GM10248 (cell line): ENCODE measurements at places on chromosomes 11 and 22.

- no peak for DNase-seq
Measured at GRCh38 chr11:102119997-102120396, 9.8 kb downstream of the YAP1 start.

GRCh38 chr11:94629741-94630140 lies 62.6 kb downstream of the PIWIL4 start:
- DNase-seq: no peak

DNA sequence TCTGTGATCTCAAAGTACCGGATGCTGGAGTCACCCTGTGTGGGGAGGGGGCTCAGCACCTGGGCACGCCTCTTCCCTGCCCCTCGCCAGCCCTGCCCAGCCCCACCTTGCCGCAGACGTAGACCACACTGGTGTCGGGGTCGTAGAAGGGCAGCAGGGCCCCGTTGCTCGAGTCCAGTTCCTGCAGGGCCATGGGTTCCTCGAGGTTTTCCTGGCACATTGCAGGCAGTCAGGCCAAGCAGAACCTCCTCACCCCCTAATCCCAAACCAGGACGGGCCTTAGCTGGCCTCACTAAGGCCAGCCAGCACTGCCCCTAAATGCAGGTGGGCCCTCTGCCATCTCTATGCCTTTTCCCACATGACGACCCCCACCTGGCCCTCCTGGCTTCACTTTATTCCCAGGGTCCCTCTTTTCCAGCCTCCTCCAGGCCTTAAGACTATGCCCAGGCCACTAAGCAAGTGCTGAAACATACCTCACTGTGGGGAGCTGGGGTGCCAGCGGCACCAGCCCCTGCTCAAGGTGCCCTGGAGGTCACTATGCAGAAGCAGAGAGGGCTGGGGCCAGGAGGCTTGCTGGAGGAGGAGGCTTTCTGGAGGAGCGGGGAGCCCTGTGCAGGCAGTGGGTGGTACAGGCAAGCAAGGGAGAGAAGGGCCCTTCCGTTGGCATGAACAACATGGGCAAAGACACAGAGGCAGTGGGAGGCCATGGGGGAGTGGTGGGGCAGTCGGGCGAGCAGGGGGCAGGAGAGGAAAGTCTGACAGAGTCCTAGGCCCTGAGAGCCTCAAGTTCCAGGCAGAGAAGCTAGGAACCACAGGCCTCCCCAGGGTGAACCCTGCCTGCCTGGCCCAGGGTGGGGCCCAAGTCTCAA lies 2.8 kb downstream of the CORO1B start:
- no peak for DNase-seq

GRCh38 chr11:128506999-128507611 lies 80.3 kb downstream of the ETS1 start:
- DNase-seq: no peak

GRCh38 chr11:96197103-96197502 lies 145.9 kb downstream of the MAML2 start:
- DNase-seq: no peak

DNA sequence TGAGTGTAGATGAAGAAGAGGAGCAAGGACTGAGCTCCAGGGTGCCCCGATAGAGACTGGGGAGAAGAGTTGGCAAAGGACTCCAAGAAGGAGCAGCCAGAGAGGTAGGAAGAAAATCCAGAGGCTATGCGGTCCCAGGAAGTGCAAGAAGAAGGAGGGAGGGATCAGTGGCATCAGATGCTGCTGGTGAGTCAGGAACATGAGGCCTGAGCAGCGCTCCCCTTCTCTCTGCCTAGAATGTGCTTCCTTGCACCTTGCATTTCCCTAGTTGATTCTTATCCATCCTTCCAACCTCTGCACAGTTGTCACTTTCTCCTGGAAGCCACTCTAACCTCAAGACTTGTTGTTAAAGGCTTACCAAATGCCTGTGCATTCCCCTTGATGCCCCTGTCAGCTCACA lies 21.3 kb downstream of the KCNC1 start:
- no peak for DNase-seq

DNA sequence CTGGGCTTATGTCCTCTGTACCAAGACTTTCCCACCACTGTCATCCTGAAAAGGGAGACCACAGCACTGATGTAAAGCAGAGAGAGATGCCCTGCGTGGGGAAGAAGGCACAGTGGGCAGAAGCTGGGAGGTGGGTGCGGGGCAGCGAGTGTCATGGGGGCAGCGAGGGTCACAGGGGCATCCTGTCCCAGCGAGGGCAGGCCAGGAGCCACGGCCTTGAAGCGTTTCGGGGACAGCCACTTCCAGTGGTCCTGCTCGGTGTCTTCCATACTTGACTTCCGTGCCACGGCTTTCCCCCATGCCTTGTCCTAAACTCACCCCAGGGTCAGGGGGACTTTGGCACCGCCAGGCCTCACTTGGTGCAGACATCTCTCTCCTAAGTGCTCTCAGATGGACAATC lies 1121.3 kb downstream of the TBC1D22A start:
- no peak for DNase-seq

DNA sequence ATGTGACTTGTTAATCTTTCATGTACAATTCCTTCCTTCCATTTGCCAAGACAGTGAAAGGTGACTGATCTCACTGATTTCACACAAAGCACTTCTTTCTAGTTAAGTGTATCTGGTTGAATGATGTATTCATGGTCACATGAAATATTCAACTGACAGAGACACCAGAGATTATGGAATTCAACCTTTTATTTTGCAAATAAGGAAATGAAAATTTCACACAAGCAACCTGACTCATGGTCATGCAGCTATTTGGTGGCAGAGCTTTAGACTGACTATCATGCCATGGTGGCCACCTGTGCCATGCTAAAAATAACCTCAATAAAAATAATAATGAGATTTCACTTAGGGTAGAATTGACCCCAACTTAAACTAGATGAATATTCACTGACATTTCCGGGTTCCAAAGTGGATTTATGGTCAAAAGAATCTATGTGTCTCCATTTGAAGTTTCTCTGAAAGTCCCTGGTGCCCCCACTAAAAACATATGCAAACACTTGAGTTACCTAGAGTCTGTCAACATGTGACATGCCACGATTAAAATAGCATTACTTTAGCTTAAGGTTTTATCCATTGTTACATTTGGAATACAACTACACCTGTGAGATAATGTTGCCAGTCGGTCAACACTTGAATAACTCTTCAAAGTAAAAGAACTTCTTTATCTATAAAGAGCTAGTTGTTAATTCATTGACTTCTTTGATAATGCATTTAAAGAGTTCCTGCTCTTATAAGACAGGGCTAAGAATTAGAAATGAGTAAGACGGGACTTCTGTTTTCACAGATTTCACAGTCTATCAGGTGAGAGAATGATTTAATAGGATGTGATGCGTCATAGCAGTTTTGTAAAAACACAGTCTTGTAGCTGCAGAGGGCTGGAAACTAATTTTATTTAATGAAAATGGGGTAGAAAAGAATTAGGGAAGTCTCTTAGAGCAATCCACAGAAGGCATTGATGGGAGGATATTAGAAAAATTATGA lies 94.6 kb upstream of the OR9G4 start:
- no peak for DNase-seq

DNA sequence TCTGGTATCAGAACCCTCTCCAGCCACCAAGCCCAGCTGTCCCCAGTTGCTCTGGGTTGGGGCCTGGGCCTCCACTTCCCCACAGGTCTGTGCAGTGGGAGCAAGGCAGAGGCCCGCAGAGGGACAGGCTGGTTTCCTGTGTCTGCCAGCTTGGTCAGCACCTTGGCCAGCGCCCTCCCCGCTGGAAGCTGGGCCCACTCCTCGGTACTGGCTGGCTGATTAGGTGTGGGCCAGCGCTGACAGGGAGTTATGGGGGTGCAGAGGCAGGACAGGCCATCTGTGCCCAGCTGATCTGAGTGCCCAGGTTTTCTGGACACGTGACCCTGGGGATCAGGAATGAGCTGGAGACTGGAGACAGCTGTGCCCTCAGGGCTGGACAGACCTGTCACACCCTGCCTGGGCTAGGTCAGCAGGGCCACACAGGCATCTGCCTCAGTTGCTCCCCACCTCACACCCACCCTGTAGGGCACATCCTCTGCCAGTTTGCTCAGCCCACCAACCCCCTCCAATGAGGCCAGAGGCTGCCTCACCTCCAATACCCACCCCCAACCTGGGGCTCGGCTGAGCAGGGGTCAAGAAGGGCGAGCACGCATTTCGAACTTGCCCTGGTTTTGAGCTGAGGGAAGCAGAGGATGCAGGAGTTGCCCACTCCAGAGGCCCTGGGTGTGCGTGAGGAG lies 175.3 kb downstream of the IGLL1 start:
- no peak for DNase-seq

DNA sequence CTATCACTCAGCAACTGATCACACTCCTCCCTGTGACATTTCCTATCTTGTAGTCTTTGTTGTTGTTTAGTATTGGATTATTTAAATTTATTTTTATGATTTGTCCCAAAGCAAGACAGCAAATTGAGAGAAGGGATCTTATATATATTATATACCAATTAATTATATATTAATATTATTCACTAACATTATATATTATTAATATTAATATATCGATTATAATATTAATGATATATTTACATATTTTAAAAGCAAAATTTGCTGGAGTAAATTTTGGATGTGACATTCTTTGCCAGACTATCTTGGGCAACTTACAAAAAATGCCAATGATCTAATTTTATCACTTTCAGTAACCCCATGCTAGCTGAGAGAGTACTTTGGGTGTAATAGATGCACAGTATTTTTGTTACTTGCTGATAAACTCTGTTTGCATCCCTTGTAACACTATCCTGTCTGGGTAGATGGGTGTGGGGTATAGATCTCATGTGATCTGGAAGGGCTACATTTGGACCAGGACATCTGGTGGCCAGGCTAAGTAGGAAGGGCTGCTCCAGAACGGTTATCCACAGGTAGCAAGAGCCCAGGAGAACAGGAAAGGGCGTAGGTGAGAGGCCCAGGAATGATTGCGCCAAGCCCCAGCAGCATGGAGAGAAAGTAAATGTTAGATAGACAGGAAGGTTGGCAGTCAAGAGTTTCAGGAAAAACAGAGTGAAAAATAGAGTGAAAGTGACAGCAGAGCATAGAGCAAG lies 608.6 kb upstream of the KIRREL3 start:
- DNase-seq: no peak

DNA sequence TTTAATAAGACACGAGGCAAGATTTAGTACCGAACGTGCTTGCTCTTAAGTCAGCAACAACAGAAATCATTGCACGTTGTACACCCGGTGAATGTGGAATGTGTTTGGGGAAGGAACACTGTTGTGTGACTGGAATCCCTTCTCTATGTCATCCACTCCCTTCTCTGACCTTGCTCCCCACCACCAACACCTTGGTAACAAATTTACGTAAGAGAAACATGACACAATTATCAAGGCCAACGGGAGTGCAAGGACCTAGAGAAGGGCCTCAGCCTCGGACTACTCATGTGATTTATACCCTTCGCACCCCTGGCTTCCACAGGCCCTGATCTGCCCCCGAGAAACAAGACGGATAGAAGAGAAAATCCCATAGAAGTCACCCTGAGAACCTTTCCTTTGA lies 236.2 kb downstream of the LARGE1 start:
- DNase-seq: no peak

GRCh38 chr11:118312328-118312727 lies 7.8 kb downstream of the CD3E start:
- DNase-seq: no peak

- DNase-seq: no peak
Measured at GRCh38 chr11:83722392-83723119, 436.4 kb upstream of the CCDC90B start.

GRCh38 chr11:120169981-120170698 lies 32.2 kb upstream of the TRIM29 start:
- no peak for DNase-seq

- no peak for DNase-seq
Measured at GRCh38 chr11:64088162-64089026, 52.7 kb downstream of the FLRT1 start.

DNA sequence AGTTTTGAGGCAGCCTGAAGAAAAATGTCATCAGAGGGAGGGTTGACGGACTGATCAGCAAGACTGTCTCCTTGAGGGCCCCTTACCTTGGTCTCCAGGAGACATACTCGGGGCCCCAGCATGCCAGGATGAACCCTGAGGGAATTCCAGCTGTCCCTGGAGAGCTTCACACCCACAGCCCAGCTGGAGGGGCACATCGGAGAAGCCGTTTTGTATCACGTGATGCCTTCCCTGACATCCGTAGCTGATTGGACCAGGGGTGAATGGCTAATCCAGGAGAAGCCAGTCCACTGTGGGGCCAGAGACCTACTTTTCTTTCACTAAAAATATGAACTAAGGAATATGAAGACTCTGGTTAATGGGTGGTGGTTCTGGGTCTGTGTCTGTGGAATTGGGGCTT lies 86.0 kb upstream of the TP53I11 start:
- DNase-seq: no peak

DNA sequence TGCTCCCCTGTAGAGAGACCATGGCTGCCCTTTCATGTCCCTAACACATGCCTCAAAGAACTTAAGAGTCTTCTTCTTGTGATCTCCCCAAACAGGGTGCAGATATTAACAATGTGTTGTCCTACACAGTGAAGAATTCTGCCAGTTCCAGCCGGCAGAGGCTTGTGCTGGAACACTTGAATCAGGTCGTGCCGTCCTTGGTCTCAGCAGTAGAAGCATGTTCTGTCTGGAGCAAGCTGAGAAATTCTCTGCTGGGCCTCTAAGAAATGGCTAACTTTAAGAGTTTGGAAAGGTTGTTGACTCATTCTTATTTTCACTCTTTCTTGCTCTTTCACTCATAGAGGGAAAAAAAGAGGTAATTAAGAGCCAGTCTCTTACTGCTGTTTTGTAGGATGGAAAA lies 71.1 kb upstream of the SLC25A18 start:
- DNase-seq: no peak

GRCh38 chr22:38927033-38927781 lies 30.2 kb upstream of the APOBEC3A start:
- peak; percentile 75 for DNase-seq

DNA sequence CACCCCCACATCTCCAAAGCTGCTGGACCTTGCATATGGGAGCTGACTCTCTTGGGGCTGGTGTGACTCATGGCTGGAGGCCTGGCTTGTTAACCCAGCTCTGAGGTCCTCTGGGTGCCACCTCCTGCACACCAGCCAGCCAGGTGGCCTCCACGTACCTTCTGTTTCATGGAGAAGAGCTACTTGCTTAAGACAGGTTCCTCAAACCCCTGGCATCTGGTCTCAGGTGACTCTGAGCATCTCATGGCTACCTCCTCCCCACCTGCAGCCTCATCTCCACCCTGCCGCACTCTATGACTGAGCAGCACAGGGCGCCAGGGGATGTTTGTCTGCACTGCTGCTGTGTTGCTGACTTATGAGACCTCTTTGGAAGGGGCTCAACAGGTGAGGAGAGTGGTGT lies 55.7 kb downstream of the BCR start:
- no peak for DNase-seq

GRCh38 chr22:23621082-23621780 lies 10.9 kb downstream of the DRICH1 start:
- no peak for DNase-seq

GRCh38 chr11:78594814-78595213 lies 20.1 kb upstream of the NARS2 start:
- no peak for DNase-seq

DNA sequence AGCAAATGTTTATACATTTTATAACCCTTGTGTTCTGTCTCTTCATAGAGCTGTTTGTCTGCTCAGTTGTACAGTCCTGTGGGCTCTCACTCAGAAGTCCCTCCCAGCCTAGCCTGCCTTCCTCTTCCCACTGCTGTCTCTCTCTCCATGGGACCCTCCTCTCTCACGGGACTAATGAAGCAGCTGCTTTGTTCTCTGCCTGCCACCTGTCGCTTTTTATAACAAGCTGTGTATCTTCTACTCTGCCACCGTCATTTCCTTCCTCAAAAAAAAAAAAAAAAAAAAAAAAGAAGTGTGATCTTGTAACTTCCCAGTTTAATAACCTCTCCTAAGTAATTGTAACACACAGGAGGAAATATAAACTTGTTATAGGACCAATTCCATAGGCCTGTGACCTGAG lies 92.2 kb upstream of the ALKBH3 start:
- no peak for DNase-seq

- peak; percentile 26 for DNase-seq
Measured at GRCh38 chr11:65215441-65216076, 33.8 kb downstream of the CAPN1 start.
